Cardiac muscle cell (in vitro differentiated cells and primary cell): ENCODE measurements at places on chromosomes 1 and 21. TPM values are rescaled to one million over a fixed set of nuclear protein-coding genes. Genes with fewer than 3 reads are reported as not detected.

- peak; percentile 61 for DNase-seq
Measured at GRCh38 chr1:230977761-230978490, 735 bp downstream of the TTC13 start.

DNA sequence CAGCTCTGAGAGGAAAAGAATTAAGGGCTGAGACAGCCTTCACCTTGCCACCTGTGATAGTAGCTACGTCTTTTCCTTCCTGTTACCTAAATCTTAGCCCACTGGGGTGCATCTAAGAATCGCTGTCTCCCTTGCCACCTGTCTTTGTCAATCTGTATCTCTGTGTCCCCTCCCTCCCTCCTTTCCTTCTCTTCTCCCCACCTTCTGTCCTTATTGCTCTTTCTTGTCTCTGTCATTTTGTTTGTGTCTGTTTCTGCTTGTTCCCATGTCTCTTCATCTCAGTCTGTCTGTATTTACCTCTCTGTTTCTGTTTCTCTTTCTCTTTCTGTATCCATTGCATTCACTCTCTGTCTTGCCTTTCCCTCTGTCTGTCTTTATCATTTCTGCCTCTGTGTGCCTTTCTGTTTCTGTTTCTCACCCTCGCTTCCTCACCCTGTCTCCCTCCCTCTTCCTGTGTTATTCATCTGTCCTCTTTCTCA lies 30.2 kb downstream of the SLC22A15 start:
- DNase-seq = no peak

GRCh38 chr1:10680487-10680886 lies 116.0 kb downstream of the CASZ1 start:
- no peak for DNase-seq

DNA sequence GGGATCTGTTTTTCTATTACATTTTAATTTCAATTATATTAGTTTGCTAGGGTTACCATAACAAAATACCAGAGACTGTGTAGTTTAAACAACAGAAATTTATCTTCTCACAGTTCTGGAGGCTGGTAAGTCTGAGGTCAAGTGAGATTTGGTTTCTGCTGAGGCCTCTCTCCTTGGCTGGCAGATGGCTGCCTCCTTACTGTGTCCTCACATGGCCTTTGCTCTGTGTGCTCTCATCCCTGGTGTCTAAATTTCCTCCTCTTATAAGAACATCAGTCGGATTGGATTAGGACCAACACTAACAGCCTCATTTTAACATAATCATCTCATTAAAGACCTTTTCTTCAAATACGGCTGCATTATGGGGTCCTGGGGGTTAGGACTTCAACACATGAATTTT lies 195.2 kb upstream of the CHODL start:
- DNase-seq = no peak

DNA sequence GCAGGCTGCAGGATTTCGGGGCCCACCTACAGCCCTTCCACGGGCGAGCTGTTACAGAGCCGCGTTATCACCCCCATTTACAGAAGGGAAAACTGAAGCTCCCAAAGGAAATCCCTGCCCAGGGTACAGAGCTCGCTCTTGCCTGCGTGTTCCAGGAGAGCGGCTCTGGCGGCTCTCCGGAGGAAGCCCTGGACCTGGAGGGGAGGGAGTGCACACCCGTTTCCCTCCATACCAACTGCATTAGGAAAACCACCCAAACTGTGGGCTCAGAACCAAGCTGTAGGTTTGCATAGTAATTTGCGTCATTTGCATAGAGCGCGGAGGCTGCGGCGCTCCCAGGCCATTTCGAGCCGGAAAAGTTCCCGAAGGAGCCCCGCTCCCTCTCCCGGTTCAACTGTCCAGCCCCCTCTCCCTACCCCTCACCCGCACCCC lies 24.7 kb upstream of the ADGRB2 start:
- no peak for DNase-seq

DNA sequence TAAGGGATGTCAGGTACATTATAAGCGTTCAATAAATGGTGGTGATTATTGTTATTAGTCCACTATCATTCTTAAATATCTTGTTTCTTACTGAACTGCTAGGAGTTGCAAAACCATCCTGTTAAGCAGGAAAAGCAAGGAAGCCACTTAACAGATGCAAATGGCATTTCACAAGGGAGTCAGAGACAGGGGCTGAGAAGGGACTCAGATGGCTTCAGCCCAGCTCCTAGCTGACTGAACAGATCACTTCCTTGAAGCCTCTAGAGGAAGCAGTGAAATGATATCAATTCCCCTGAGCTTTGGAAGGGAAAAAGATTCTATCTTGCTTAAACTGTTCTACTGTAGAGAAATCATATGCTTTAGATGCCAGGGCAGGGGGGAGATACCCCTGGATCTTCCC lies 151.5 kb downstream of the ST6GALNAC5 start:
- no peak for DNase-seq

DNA sequence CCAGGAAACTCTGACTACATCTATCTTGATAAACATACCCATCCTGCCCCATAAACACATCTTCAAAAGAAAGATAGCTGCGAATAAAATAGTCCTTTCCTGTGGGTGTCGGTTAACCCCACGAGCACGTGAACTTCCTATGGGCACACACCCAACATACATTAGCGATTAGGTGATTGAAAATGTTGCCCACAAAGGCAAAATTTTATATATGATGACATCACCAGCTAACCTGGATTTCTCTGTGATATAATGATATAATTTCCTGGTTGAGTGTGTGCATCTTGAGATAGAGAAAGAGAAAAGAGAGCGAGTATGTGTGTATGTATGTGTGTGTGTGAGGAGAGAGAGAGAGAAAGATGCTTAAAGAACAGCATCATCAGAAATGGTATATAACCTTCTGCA lies 296.1 kb downstream of the PTPRC start:
- peak; percentile 46 for DNase-seq

- DNase-seq = peak; percentile 7
Measured at GRCh38 chr1:221336126-221336525, 405.8 kb downstream of the DUSP10 start.

DNA sequence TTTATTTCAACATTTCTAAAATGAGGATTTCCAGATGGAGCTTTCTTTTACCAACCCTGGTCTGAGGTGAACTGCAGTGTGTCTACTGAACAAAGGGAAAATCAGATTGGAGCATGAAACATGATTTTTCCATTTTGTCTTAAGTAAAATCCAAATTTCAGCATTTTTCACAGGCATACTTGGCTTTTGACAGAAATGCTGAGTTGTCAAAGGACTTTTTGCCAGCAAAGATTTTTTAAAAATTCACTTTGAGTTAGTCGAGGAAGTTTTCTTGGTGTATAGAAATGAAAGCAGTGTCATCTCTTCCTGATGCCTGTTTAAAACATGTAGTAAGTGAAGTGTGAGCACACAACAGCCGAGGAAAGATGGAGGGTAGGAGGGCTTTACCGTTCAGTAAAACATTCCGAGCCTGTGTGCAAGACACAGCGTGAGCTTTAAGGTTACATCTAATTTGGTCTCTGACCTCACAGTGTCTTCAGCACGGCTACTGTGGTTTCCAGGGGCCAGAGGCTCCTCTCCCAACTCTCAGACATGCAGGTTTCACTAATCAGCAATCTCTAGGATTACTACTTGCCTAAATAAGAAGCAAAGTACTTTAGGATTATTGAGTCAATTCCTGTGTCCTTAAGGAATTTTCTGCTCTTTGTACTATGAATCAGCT lies 45.9 kb downstream of the SAMD13 start:
- no peak for DNase-seq

DNA sequence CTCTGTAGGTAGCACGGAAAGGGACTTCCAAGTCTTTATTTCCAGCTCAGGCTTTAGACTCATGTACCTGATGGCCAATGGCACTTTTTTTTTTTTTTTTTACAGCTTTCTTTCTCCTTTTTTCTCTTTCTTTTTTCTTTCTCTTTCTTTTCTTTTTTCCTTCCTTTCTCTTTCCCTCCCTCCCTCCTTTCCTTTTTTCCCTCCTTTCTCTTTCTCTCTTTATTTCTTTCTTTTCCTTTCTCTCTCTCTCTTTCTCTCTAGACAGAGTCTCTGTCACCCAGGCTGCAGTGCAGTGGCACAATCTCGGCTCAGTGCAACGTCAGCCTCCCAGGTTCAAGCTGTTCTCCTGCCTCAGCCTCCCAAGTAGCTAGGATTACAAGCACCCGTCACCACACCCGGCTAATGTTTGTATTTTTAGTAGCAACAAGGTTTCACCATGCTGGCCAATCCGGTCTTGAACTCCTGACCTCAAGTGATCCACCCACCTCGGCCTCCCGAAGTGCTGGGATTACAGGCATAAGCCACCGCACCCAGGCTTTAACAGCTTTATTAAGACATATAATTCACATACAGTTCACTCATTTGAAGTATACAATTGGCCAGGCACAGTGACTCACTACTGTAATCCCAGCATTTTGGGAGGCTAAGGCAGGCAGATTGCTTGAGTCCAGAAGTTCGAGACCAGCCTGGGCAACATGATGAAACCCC lies 5.1 kb upstream of the DCAF8 start:
- no peak for DNase-seq

The FYB2 gene
- total RNA-seq = 0.14 and 0.48 TPM in 2 replicates

The GJC2 gene
- total RNA-seq = 0.51 and 0.88 TPM in 2 replicates

The AMY2A gene
- total RNA-seq = not detected in 2 replicates

The TNFRSF14 gene
- total RNA-seq = 0.14 and 0.24 TPM in 2 replicates
